Hepatocyte (in vitro differentiated cells): ENCODE measurements at places on chromosomes 13 and 19.

DNA sequence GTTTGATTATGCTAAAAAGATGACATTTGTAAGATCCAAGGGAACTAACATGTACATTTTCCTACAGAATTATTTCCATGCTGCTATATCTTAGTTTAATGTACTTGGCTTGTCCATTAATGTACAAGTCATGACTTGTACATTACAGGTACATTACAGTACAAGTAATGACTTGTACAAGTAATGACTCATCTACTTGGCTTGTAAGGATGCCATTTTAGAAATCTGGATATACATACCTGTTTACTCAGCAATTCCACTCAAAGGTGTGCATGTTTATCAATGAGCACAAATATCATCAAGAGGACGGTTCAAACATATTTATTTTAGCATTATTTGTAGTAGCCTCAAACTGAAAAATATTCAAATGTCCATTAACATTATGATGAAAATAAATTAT lies 87.0 kb upstream of the TRPC4 start:
- H3K36me3 ChIP-seq = no peaks in the 10 kb centered on the region
- H3K4me1 ChIP-seq = no peaks in the 10 kb centered on the region
- H3K27ac ChIP-seq = no peak overlapping the region
- DNase-seq = no peak
- no peaks in the 10 kb centered on the region for H3K27me3 ChIP-seq

- H3K36me3 ChIP-seq = no peaks in the 10 kb centered on the region
- H3K4me3 ChIP-seq = no peak overlapping the region
- H3K4me1 ChIP-seq = peaks cover 5% of the 10 kb centered on the region
- no peak overlapping the region for H3K27ac ChIP-seq
- DNase-seq = no peak
Measured at GRCh38 chr13:110798081-110798994, 84.8 kb downstream of the ING1 start.

- H3K27me3 ChIP-seq = no peaks in the 10 kb centered on the region
- H3K4me3 ChIP-seq = no peak within 1 kb of the TSS
- H3K36me3 ChIP-seq = no peaks in the 10 kb centered on the region
- peak; percentile 43 for DNase-seq
- peaks cover 22% of the 10 kb centered on the region for H3K4me1 ChIP-seq
- H3K27ac ChIP-seq = no peak within 1 kb of the TSS
Measured at GRCh38 chr13:98977568-98978265, at the start of gene DOCK9. DOCK9 (minus strand) TSS chr13:98978064; CDS start chr13:98977909, 155 bp downstream.

GRCh38 chr19:49315111-49315510 lies 9.9 kb downstream of the SLC6A16 start:
- H3K27me3 ChIP-seq = no peaks in the 10 kb centered on the region
- no peaks in the 10 kb centered on the region for H3K36me3 ChIP-seq
- no peak overlapping the region for H3K4me3 ChIP-seq
- no peak overlapping the region for H3K27ac ChIP-seq
- DNase-seq = no peak

GRCh38 chr19:14497228-14497921 lies 1.4 kb upstream of the GIPC1 start:
- no peaks in the 10 kb centered on the region for H3K27me3 ChIP-seq
- no peak for DNase-seq
- H3K4me1 ChIP-seq = peaks cover 27% of the 10 kb centered on the region
- H3K4me3 ChIP-seq = no peak overlapping the region
- H3K36me3 ChIP-seq = no peaks in the 10 kb centered on the region
- H3K27ac ChIP-seq = peak overlapping the region; percentile 82

DNA sequence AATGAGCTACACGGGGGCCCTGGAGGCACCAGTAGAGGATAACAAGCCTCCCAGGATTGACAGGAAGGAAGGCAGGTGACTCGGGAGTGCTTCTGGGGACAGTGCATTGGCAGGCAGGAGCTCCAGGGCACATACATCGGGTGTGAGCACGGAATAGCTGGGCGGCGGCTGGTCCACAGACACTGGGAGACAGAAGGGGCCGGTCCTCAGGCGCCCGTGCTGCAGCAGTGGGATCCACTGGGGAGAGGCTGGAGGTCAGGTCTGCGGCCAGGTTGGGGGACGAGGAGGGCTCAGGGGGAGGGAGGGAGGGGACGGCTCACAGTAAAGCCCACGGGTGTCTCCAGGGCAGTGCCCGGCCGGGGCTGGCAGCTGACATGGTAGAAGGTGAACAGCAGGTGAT lies 2.1 kb upstream of the ANGPTL8 start:
- no peaks in the 10 kb centered on the region for H3K4me1 ChIP-seq
- no peak overlapping the region for H3K27ac ChIP-seq
- no peak overlapping the region for H3K4me3 ChIP-seq

DNA sequence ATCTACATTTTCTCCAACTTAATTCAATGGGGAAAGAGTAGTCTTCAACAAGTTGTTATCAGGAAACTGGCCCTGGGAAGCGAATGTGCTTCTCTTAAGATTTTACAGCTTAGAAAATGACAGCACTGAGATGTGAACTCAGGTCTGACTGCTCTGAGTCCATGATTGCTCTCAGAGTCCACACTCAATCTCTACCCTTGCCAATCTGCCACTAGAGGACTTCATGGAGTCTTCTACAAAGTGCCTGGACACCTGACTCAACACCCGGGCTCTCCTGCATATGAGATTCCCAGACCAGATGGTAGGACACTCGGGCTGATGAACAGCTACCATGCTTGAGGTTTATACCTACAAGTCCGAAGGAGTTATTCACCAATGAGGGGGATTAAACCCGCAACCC lies 74.8 kb downstream of the ABCC4 start:
- H3K4me1 ChIP-seq = no peaks in the 10 kb centered on the region
- no peak overlapping the region for H3K4me3 ChIP-seq
- no peak overlapping the region for H3K27ac ChIP-seq
- no peaks in the 10 kb centered on the region for H3K36me3 ChIP-seq
- H3K27me3 ChIP-seq = no peaks in the 10 kb centered on the region

- peaks cover 7% of the 10 kb centered on the region for H3K4me1 ChIP-seq
- H3K27me3 ChIP-seq = peaks cover 48% of the 10 kb centered on the region
- H3K27ac ChIP-seq = no peak overlapping the region
- DNase-seq = no peak
- no peaks in the 10 kb centered on the region for H3K36me3 ChIP-seq
Measured at GRCh38 chr19:33627526-33627925, 5.8 kb downstream of the CHST8 start.

- H3K4me3 ChIP-seq = no peak overlapping the region
- no peak overlapping the region for H3K27ac ChIP-seq
- H3K27me3 ChIP-seq = peaks cover 12% of the 10 kb centered on the region
- no peaks in the 10 kb centered on the region for H3K36me3 ChIP-seq
- H3K4me1 ChIP-seq = no peaks in the 10 kb centered on the region
- no peak for DNase-seq
Measured at GRCh38 chr13:111611651-111612050, 291.2 kb downstream of the TEX29 start.

DNA sequence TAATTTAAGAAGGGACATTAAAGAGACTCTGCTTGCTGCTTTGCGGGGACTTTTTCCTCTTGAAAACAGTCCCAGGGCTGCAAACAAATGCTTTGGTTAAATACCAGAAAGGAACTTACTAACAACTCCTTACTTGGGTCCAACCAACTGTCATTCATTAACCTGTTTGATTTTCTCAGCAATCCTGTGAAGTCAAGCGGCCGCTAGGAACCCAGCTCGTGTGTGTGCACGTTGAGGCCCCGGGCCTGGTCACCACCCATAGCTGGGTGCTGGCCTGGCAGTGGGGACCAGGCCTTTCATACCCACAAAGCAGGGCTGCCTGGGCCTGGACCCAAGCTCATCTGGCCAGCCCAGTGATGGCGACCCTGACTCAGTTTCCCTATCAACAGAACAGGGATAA lies 50.7 kb downstream of the C1QTNF9 start:
- H3K27me3 ChIP-seq = no peaks in the 10 kb centered on the region
- no peak overlapping the region for H3K4me3 ChIP-seq
- no peaks in the 10 kb centered on the region for H3K36me3 ChIP-seq
- no peak for DNase-seq
- H3K4me1 ChIP-seq = no peaks in the 10 kb centered on the region

GRCh38 chr13:79287939-79288795 lies 117.9 kb downstream of the RBM26 start:
- H3K4me3 ChIP-seq = no peak overlapping the region
- no peak overlapping the region for H3K27ac ChIP-seq
- no peaks in the 10 kb centered on the region for H3K27me3 ChIP-seq
- no peaks in the 10 kb centered on the region for H3K4me1 ChIP-seq
- H3K36me3 ChIP-seq = no peaks in the 10 kb centered on the region

DNA sequence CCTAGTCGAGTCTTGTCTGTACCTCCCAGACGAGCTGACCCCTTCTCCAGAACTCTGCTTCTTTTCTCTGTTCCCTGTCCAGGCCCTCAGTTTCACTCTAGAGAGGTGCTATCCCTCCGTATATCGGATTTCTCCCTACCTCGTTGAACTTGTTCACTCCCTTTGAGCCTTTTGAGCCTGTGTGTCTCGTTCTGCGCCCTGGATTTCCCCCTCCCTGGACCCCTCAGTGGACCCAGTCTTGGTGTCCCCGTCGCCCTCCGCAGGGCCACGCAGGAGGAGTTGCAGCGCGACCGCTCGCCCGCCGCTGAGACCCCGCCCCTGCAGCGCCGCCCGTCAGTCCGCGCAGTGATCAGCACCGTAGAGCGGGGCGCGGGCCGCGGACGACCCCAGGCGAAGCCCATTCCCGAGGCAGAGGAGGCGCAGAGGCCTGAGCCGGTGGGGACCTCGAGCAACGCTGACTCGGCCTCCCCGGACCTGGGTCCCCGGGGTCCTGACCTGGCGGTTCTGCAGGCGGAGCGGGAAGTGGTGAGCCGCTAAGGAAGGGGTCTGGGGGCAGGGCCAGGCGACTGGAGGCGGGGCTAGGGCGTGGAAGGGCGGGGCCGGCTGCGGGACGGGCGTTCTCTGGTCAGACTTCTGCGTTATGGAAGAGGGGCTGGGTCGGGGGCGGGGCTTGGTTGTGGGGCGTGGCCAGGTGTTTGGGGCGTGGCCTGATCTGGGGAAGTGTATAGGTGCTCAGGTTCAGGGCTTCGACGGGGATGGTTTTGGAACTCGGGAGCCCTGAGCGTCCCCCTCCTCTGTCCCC lies 5.5 kb downstream of the EPS8L1 start:
- peak overlapping the region; percentile 59 for H3K4me3 ChIP-seq
- no peak overlapping the region for H3K27ac ChIP-seq
- H3K27me3 ChIP-seq = peaks cover 43% of the 10 kb centered on the region
- peak; percentile 87 for DNase-seq
- H3K4me1 ChIP-seq = peaks cover 9% of the 10 kb centered on the region

- no peak for DNase-seq
- H3K36me3 ChIP-seq = no peaks in the 10 kb centered on the region
- H3K27me3 ChIP-seq = no peaks in the 10 kb centered on the region
- no peak overlapping the region for H3K4me3 ChIP-seq
Measured at GRCh38 chr13:54945973-54946372, 1917.4 kb downstream of the OLFM4 start.

- H3K36me3 ChIP-seq = no peaks in the 10 kb centered on the region
- H3K4me3 ChIP-seq = no peak overlapping the region
- no peaks in the 10 kb centered on the region for H3K4me1 ChIP-seq
- DNase-seq = no peak
- H3K27ac ChIP-seq = no peak overlapping the region
Measured at GRCh38 chr19:38317104-38317612, 1.4 kb upstream of the YIF1B start.

DNA sequence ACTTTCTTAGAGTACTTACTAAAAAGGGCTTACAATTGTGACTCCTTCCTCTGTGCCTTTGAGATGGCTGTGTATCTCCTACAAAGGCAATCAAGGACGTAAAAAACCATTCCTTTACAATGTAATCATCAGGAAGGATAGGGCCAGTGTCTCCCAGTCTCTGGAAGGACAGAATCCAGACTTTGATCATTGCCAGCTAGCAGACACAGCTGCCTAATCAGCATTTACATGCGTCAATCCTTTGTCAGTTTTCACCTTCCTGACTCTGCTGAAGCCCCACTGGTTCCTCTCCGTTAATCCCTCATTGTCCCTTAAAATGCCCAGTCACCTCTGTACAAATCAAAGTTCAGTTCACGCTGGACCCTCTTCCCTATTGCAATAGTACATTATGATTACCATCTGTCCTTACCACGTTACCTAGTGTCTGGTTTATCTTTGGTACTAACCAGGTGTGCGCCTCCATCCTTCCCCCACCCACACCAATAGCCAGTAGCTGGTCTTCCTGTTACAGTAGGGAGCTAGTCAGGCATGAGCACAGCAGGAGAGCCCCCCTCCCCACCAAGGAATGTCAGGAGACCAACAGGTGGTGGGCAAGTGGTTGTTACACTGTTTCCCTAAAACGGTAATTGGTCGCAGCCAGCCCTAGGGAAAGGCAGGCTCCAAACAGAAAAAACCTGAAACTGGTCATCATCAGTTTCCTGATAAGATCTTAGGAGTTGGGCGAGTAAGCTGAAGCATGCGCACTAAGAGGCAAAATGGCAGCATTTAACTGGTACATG lies 49.7 kb downstream of the TGDS start:
- H3K4me3 ChIP-seq = no peak overlapping the region
- no peaks in the 10 kb centered on the region for H3K36me3 ChIP-seq

DNA sequence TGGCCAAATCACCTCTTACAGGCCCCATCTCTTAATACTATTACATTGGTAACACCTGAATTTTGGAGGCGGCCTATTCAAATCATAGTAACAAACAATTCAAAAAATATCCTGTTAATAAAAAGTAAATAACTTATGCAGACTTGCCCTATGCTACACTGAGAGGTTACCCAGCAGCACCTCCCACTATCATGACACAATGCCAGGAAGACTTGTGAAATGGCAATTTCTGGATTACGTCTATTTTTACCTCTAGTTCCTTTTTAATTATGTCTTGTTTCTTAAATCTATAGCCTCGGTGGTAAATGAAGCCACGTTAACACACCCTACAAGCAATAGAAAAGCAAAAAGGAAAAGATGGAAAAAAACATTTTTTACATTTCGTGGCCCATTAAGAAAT lies 6.2 kb upstream of the DZIP1 start:
- H3K27ac ChIP-seq = no peak overlapping the region
- H3K4me1 ChIP-seq = no peaks in the 10 kb centered on the region
- no peak overlapping the region for H3K4me3 ChIP-seq
- H3K27me3 ChIP-seq = no peaks in the 10 kb centered on the region

GRCh38 chr13:49840675-49841074 lies 48.2 kb upstream of the KPNA3 start:
- no peaks in the 10 kb centered on the region for H3K27me3 ChIP-seq
- no peaks in the 10 kb centered on the region for H3K4me1 ChIP-seq
- H3K36me3 ChIP-seq = no peaks in the 10 kb centered on the region

GRCh38 chr19:43779820-43780219 lies 953 bp downstream of the KCNN4 start:
- no peak overlapping the region for H3K27ac ChIP-seq
- no peaks in the 10 kb centered on the region for H3K27me3 ChIP-seq
- peaks cover 5% of the 10 kb centered on the region for H3K4me1 ChIP-seq
- no peaks in the 10 kb centered on the region for H3K36me3 ChIP-seq
- peak; percentile 14 for DNase-seq

DNA sequence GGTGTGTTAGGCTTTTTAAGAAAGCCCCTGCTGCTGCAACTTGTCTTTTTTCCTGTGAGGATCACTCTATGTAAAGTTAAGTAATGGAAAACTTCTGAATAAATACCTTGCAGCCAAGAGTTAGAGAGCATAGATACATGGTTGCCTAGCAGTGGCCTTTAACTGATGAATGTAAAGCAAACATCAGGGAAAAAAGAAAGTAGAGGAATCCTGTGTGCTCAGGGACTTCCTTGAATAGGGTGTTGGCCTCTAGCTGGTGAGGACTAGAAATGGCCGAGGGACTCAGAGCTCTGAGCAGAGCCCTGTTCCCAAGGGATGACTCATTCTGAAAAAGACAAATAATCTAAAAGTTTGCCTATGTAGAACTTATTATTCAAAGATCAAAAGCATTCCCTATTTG lies 135.7 kb downstream of the MIPEP start:
- no peaks in the 10 kb centered on the region for H3K36me3 ChIP-seq
- peak; percentile 68 for DNase-seq
